ENCODE measurements at places on chromosomes 4 and X.

GRCh38 chr4:138223231-138223910 is 18.8 kb downstream of the SLC7A11 start:
- DNase-seq = no peak

GRCh38 chr4:18669390-18669789 is 647.8 kb upstream of the LCORL start:
- DNase-seq = no peak

DNA sequence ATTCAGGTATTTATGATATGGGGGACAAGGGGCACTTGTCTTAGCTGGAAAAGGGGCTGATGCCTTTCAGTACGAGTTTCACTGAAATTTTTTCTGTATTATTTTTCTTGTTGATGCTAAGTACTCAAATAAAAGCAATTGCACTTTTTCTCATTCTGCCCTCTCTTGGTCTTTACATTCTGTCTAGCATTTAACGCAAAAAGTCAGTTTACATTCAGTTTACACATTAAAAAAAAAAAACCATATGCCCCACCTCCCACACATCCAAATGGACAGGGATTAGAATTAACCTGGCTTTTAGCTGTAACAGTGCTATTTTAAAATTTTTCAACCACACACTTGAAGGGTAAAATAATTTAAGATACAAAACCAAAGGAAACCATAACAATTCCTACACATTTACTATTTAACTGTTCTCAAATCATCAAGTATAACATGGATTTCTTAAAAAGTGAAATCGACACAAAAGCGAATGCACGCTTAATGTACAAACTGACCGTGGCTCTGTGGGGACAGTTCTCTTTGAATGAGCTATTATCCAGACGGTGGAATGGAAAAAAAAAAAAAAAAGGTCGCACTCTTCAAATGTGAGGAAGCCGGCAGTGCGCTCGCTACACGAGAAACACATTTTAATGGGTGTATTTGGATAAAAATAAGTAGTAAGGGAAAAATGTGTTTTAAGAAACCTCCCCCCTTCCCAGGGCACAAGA is 1.4 kb downstream of the AMMECR1 start:
- DNase-seq = no peak

DNA sequence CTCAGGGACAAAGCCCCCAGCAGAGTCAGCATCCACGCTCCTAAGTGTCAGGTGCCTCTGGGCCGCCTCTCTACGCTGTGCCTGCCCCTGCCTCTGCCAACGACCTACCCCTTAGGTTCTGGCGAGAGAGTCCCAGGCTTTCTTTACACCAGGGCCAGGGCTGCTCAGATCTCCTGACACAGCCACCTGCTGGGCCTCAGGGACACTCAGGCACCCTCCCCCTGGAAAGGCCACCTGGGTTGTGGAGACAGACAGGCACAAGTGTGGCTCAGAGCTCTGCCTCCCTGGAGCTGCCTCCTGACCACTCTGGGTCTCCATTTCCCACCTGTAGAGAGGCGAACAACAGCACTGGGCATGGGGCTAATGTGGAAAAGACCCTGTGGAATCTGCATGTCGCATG is 90.0 kb upstream of the ADRA2C start:
- no peak for DNase-seq

DNA sequence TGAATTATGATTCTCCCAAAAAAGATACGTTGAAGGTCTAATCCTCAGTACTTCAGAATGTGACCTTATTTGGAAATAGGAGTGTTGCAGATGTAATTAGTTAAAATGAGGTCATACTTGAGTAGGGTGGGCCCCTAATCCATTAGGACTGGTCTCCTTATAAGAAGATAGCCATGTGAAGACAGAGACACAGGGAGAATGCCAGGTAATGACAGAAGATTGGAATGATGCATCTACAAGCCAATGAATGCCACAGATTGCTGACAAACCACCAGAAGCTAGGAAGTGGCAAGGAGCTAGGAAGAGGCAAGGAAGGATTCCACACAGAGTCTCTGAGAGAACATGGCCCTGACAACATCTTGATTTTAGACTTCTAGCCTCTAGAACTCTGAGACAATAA is 7.4 kb upstream of the RPS6KA3 start:
- DNase-seq = peak; percentile 28

- DNase-seq = peak; percentile 96
Observed at GRCh38 chr4:177369372-177369771, 59.7 kb downstream of the NEIL3 start.

- DNase-seq = no peak
Observed at GRCh38 chr4:83381173-83381572, 46.5 kb upstream of the HPSE start.

- DNase-seq = peak; percentile 47
Observed at GRCh38 chr4:15577508-15577907, 77.6 kb downstream of the FBXL5 start.

DNA sequence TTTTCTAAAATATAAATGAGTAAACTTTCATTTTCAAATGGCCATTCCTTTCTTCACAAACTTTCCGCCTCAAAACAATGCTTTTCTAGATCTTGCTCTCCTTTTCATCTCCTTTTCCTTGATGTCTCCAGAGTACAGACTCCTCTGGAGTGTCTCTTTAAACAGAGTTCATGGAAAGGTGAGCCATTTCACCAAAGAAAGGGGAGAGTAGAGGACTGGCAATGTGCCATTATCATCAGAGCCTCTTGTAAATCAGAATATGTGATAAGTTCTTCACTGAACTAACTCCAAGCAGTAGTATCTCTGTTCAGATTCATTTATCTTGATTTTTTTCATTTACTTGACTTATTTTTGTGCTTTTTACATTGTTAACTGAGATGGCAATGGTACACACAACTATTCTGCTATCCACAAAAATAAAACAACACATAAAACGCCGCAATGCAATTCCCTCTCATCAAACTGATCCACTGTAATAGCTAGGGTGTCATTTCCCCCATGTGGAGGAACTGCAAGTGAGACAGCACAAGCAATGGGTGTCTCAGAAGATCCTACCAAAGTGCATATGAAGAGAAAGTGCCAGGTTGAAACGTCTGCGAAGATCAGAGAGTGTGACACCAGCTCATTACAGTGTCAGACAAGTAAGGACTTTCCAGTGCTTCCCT is 125.4 kb downstream of the RASL11B start:
- peak; percentile 20 for DNase-seq

DNA sequence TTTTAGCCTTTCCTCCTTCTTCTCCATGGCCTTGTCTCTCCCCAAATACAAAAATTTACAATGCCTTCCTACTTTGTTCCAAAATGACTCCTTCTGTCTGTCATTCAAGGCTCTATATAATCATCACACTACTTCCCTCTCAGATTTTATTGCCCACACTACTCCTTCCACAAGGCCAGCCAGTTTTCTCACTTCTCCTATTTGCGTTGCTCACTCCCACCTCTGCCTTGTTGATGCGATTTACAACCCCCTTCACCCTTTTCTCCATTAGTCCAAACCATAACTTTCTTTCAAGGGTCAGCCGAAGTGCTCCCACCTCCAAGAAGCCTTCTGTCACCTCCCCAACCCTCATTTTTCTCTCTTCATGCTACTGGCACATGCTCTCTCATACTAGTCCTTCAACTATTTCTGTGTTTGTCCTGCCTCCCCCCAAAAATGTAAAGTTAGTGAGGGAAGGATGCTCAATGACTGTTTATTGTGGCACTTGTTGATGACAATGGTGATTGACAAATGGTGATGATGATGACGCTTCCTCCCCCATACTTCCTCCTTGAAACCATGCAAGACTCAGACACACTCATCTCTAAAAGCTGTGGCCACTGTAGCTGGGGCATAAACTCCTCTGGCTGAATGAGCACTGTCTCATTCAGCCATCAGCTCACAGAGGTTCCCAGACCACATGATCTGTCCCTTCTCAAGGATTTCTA is 2.7 kb upstream of the XKRX start:
- no peak for DNase-seq

- no peak for DNase-seq
Observed at GRCh38 chr4:25821899-25822298, 40.9 kb downstream of the SEL1L3 start.

GRCh38 chr4:105780176-105780575 is 71.6 kb downstream of the GSTCD start:
- DNase-seq = no peak

GRCh38 chr4:88382621-88383020 is 4.0 kb downstream of the HERC6 start:
- no peak for DNase-seq

GRCh38 chrX:28058901-28059300 is 77.7 kb upstream of the DCAF8L1 start:
- no peak for DNase-seq

DNA sequence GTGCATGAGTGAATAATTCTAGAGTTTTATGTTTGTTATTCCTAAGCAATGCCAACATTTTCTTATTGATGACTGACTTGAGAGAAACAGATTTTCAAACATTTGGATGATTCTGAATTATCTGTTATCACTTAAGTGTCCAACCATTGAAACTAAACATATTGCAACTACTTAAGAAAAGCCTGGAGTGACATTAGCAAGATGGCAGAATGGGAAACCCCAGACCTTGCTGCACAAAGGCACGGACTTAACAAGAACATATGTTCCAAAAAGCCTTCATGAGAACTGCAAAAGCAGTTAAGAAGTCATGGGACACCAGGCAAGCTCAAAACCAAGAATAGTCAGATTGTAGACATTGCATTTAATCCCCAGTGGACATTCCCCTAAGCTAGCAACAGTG is 215.1 kb downstream of the DCHS2 start:
- no peak for DNase-seq

- DNase-seq = peak; percentile 43
Observed at GRCh38 chr4:16608123-16608522, 290.3 kb downstream of the LDB2 start.

DNA sequence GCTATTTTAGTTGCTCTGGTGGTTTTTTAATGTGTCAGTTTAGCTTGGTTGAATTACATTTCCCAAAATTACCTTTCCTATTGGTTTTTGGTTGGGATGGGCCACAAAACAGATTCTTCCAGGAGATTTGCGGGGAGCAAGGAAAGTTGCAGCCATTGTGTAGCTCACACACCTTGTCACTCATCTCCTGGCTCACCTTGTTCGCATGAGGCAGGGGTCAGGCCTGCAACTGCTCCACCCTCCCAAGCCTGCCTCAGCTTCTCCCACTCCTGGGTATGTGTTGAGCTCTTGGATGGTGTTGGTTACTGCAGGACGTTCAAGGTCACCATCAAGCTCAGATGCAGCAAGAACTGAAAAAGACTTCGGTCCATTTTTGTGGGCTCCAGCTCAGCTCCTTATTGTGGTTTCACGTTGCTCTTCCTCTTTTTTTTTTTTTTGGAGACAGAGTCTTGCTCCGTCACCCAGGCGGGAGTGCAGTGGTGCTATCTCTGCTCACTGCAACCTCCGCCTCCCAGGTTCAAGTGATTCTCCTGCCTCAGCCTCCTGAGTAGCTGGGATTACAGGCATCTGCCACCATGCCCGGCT is 95.6 kb upstream of the METTL14 start:
- no peak for DNase-seq

All from astrocyte (in vitro differentiated cells and primary cell).